ENCODE measurements at places on chromosomes 12 and 14. TPM values are rescaled to one million over a fixed set of nuclear protein-coding genes. Genes with fewer than 3 reads are reported as not detected.

DNA sequence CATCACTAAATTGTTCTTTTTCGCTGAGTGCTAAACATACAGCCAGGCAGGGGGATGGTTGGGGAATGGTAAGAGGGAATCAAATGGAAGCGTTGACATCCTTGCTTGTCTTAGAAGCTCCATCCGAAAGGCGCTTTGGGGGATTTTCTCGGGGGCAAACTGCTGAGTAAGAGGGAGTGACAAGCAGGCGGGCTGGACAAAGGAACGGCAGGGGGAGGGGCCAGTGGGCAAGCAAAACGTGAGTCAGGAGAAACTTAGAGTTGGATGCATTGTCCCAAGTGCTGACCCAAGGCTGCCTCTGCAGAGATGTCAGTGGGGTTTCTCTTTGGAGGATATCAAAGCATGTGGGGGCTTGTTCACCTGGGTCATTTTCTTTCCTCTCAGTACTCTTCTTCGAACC lies 480.5 kb downstream of the VRK1 start:
- H3K27me3 ChIP-seq = no peaks in the 10 kb centered on the region
- H3K4me1 ChIP-seq = peaks cover 16% of the 10 kb centered on the region
- H3K36me3 ChIP-seq = no peaks in the 10 kb centered on the region
- H3K27ac ChIP-seq = no peak overlapping the region
- no peak for DNase-seq
- H3K4me3 ChIP-seq = no peak overlapping the region

GRCh38 chr12:58163021-58163420 lies 221.7 kb downstream of the ATP23 start:
- no peak overlapping the region for H3K4me3 ChIP-seq
- no peaks in the 10 kb centered on the region for H3K27me3 ChIP-seq

GRCh38 chr12:108033090-108033489 lies 96.0 kb upstream of the WSCD2 start:
- H3K27me3 ChIP-seq = no peaks in the 10 kb centered on the region
- no peak overlapping the region for H3K4me3 ChIP-seq
- H3K4me1 ChIP-seq = no peaks in the 10 kb centered on the region
- H3K36me3 ChIP-seq = no peaks in the 10 kb centered on the region
- no peak for DNase-seq

DNA sequence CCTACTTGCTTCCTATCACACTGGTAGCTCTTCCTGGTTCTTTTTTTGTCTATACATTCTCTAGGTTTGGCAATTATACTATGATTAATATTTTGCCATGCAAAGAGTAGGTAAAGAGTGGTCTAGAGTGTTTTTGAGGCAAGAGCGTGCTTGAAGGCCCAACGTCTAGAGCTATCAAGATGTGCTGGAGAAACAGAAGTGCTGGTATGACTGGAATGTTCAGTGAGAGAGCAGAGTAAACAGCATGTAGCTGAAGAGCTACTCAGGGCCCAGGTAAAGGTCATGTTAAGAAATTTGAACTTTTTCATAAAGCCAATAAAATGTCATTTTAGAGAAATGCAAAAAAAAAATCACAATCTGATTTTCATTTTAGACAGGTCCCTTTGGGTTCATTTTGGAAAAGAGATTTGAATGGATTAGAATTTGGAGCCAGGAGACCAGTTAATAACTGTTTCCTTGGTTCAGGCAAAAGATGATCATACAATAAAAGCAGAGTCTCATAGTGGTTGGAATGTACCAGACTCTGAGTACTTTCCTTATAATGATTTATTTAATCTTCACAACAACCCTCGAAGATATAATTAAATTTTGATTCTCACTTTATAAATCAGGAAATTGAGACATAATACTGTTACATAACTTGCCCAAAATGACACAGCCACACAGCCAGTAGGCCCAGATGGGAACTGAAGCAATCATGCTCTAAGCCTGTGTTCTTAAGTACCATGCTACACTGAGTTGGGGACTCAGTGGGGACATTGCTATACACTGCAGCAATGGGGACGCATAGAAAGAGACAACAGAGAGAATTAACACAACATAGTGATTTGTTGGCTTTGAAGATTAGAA lies 350.1 kb downstream of the NELL2 start:
- H3K27me3 ChIP-seq = no peaks in the 10 kb centered on the region
- no peaks in the 10 kb centered on the region for H3K4me1 ChIP-seq
- no peak overlapping the region for H3K4me3 ChIP-seq

DNA sequence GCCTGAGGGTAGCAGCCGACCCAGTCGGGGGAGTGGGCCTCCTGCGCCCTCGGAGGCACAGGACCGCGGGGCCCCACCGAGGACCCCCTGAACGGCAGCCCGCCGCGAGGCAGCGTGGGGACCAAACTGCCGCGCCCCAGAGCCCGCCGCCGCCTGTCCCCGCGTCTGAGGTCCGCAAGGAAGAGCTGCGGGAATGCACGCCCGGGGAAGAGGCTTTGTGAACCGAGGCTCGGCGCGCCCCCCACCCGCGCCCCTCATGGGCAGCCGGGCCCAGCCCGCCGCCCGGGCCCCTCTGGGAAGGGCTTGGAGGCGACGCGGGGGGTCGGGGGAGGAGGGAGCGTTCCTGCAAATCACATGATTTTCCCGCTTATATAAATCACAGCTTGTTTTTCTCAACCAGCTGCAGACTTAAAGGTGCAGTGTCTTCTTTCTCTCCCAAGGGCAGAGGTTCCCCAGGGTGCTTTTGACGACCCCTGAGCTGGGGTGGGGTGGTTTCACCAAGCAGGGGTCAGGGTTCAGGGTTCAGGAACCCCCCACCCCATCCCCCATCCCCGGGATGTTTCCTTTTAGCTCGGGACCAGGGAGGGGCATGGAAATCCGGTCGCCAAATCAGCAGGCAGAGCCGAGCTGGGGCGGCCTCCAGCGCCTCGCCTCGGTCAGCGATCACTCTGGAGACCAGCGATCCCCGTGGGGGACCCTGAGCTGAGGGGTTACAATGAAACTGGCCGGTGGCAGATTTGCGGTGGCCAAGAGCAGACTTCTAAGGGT lies 44.7 kb upstream of the ATP23 start:
- peak overlapping the region; percentile 18 for H3K4me3 ChIP-seq
- H3K4me1 ChIP-seq = peaks cover 58% of the 10 kb centered on the region
- no peaks in the 10 kb centered on the region for H3K27me3 ChIP-seq
- no peaks in the 10 kb centered on the region for H3K36me3 ChIP-seq
- no peak for DNase-seq

DNA sequence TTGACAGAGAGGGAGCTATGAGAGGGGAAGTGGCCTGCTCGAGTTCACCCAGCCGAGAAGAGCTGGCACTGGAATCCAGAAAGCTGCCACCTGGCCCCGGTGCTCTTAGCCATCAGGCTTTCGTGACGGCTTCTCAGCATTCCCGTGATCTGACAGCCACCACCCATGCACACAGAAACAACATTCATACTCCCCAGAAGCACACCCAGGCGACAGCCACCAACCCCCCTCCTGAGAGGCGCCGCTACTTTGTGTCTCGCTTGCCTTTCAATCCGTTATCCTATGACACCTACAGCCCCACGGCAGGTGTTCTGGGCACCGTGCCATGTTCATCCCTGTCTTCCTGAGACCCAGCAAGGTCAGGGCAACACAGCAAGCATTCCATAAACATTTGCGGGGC lies 31.4 kb downstream of the PSMC1 start:
- no peak overlapping the region for H3K4me3 ChIP-seq
- no peaks in the 10 kb centered on the region for H3K4me1 ChIP-seq
- H3K27me3 ChIP-seq = no peaks in the 10 kb centered on the region

DNA sequence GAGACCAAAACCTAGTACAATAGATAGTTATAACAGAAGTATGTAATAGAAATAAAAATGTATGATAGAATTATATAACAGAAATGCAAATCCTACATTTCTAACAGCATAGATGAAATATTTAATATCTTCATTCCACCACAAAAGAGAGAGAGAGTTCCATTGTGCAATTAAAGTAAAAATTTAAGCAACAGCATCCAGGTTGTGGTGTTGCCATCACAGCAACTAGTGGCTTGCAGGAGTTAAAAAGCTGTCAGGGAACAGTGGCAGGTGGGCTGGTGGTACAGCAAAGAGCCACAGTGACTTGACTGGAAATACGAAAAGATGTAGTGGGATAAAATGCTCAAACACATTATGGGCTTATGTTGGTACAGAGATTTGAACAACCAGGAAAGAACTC lies 57.1 kb upstream of the MDM1 start:
- no peak overlapping the region for H3K27ac ChIP-seq
- H3K4me1 ChIP-seq = peaks cover 6% of the 10 kb centered on the region
- DNase-seq = no peak
- no peak overlapping the region for H3K4me3 ChIP-seq
- H3K36me3 ChIP-seq = no peaks in the 10 kb centered on the region

- no peak overlapping the region for H3K4me3 ChIP-seq
- H3K27ac ChIP-seq = no peak overlapping the region
- DNase-seq = no peak
Observed at GRCh38 chr14:81095539-81095938, 125.2 kb downstream of the GTF2A1 start.

DNA sequence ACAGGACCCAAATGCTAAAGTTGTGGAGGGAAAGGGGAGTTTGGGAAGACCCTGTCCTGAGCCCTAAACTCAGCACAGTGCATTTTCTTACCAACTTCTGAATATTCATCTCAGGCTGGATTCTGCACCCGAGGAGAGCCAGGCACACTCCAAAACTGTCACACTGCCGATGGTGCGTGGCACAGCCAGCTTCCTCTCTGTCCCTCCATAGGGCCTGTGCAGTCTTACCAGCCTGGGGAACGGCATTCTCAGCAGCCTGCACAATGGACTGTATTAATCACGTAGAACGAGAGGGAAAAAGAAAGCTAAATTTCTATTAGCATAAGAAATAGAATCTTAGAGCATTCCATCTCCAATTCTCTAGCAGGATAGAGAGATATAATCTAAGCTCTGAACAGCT lies 71.3 kb upstream of the GPATCH2L start:
- no peaks in the 10 kb centered on the region for H3K4me1 ChIP-seq
- H3K27me3 ChIP-seq = no peaks in the 10 kb centered on the region
- no peak overlapping the region for H3K27ac ChIP-seq

DNA sequence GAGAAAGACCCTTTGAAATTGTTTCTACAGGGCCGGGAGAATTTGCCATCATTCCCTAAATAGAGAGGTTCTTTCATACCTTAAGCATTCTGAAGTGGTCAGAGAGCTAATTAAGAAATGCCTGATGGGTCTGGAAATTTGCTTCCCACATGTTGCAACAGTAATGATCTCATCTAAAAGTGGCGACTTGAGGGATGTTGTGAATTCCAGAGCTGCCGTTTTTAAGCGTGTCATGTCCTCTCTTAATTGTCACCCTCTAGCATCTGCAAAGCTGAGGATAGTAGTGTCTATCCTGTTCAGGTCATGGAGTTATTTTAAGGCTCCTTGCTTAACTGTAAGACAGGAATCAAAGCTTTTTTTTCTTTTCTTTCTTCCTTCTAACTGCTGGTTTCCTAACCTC lies 60.4 kb downstream of the FOS start:
- no peaks in the 10 kb centered on the region for H3K36me3 ChIP-seq
- no peaks in the 10 kb centered on the region for H3K27me3 ChIP-seq
- peaks cover 10% of the 10 kb centered on the region for H3K4me1 ChIP-seq
- DNase-seq = no peak

DNA sequence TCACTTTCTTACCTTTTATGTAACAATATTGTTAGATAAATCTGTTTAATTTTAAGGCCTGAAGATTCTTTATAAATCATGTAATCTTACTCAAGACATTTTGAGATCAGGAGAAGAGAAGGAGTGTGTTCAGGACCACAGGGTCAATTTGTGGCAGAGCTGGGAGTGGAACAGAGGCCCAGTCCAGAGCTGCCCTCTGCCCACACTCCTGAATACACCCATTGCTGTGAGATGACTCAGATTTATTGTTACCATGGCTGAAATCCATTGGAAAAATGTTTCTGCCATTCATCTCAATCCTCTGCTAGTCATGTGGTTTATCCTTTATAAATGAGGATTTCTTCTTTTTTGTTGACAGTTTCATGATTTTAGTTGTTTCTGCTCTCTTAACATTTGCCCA lies 100.5 kb upstream of the STXBP6 start:
- no peaks in the 10 kb centered on the region for H3K36me3 ChIP-seq
- H3K4me1 ChIP-seq = no peaks in the 10 kb centered on the region
- H3K27me3 ChIP-seq = peaks cover 8% of the 10 kb centered on the region

DNA sequence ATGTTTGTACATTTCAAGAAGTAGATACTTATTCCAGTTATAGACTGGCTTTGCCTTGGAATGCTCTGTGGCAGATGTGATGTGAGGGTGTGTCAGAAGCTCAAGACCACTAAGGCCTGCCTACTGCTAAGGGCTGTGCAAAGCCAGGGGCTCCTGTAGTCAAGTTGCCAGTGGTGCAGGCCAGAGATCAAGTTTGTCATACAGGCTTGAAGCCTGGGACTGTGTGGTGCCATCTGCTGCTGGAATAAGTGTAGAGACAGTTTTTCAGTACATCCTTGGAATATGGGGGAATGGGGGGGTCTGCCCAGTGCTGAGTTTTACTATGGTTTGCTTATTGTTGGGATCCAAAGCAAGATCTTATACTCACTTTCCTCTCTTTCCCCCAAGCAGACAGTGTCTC lies 649.9 kb upstream of the FOXG1 start:
- no peak overlapping the region for H3K4me3 ChIP-seq
- H3K36me3 ChIP-seq = no peaks in the 10 kb centered on the region
- no peak overlapping the region for H3K27ac ChIP-seq
- no peaks in the 10 kb centered on the region for H3K4me1 ChIP-seq
- no peak for DNase-seq
- H3K27me3 ChIP-seq = no peaks in the 10 kb centered on the region

LRRK2 gene
- 0.31 TPM for total RNA-seq

LRTM2 gene
- total RNA-seq = not detected

IFNG-AS1 gene
- total RNA-seq = 1.6 TPM

WSCD2 gene
- total RNA-seq = not detected

TTC9 gene
- total RNA-seq = 6.5 TPM

PIWIL1 gene
- not detected for total RNA-seq

All from CD8-positive, alpha-beta memory T cell (primary cell).